ENCODE measurements at places on chromosomes 3 and 15. TPM values are rescaled to one million over a fixed set of nuclear protein-coding genes. Genes with fewer than 3 reads are reported as not detected.

DNA sequence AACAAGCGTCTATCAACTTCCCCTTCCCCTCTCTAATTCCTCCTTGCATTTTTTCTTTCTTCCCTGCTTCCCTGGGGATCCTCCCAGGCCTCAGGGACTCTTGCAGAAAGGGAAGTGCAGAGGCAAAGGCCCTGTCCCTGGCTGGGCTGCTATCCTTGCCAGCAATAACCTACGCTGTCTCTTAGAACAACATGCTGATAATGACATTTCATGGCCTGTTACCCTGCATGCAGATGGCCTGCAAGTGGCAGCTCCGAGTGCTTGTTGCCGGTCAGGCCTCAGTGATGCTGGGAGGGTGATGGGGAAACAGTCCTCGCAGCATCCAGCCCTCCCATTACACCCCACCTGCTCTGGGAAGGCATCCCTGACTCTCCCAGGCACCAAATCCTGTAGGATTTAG lies 167.6 kb downstream of the RAB11A start:
- DNase-seq, result no peak

DNA sequence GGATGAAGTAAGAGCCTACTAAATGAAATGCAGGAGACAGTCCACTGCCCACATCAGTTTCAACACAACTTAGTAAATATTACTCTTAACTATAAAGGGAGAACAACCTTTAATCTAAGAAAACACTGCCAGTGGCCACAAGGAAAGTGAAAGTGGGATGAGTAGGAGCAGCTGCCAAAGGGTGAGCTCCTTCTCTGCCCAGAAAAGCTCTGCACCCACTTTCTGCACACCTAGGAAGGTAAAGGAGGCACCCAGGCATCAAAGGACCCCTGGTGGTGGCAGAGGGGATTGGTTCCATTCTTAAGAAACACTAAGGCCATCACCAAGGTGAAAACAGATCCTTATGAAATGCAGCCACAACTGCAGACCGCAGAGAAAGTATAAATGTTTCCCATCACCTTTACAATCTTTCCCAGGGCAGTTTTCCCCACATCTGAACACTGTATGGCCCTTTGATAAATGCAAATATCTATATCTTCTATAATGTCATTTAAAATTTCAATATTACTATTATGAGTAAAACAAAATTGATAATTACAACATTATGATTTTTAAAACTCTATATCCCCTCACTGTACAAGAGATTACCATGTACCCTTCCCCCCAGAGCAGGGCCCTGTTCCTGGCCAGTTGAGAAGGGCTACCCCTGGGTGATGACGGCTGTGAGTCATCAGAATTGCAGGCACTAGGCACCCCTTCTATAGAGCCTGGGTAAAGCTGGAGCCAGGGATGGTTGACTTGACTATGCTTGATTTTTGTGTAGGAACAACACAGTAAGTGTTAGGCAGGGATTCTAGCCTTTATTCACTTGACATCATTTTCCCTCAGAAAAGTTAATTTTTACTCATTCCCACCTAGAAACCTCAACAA lies 92.0 kb downstream of the SNRK start:
- no peak for DNase-seq

The GPR62 gene
- total RNA-seq, result 0.65 TPM

DNA sequence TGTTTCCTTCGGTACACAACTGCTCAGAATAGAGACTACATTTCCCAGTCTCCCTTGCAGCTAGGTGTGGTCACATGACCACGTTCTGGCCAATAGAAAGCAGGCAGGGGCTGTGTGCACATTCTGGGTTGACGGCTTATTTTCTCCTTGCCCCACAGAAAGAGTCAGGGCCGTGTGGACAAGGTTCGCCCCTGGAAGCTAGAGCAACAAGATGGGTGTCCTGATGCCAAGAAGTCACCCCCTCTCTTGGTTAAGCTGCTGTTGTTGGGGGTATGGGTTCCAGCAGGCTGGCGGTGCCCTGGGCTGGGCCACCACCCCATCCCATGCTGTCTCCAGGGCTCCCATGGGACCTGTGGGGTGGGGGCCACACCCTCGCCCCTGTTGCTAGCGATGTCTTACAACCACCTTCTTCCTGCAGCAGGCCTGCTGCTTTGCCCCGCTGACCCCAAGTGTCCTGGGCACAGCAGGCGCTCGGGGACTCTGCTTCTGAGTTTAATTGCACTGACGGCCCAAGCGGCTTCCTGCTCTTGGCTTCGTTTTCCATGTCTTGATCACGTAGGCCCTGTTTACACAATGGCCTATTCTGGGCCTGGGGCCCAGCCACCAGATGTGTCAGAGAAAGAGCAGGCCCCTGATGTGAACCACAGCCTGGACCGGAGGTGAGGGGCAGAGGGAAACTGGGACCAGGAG lies 24.9 kb downstream of the ABTB1 start:
- DNase-seq, result peak; percentile 83

DNA sequence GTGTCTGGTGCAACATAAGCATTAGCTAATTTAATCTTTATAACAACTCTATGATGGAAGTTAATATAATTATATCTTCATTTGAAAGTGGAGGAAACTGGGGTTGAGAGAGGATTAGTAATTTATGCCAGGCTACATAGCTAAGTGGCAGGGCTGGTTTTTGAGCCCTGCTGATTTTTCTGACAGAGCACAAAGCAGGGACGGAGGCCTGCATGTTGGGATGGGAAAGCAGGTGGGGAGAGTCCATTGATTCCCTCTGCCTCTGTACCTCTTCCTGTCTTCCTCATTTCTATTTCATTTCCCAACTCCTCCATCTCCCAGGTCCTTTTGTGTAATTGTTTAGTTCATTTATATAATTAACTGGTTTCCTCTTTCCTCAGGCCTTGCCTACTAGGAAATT lies 251.6 kb upstream of the ZPLD1 start:
- DNase-seq, result no peak
